ENCODE measurements at places on chromosomes 1 and 21. TPM values are rescaled to one million over a fixed set of nuclear protein-coding genes. Genes with fewer than 3 reads are reported as not detected.

DNA sequence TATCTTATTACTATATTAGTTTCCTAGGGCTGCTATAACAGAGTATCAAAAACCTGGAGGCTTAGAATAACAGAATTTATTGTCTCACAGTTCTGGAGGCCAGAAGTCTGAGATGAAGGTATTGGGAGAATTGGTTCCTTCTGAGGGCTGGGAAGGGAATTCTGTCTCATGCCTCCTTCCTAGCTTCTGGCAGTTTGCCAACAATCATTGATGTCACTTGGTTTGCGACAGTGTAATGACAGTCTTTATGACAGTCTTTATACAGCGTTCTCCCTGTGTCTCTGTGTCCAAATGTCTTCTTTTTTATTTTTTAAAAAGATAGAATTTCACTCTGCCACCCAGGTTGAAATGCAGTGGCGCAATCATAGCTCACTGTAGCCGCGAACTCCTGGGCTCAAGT lies 15.8 kb upstream of the CENPF start:
- no peak for DNase-seq

The ZMYND12 gene
- total RNA-seq = 0.36 TPM

- DNase-seq = no peak
Observed at GRCh38 chr1:15443281-15443680, 5.0 kb downstream of the CTRC start.

DNA sequence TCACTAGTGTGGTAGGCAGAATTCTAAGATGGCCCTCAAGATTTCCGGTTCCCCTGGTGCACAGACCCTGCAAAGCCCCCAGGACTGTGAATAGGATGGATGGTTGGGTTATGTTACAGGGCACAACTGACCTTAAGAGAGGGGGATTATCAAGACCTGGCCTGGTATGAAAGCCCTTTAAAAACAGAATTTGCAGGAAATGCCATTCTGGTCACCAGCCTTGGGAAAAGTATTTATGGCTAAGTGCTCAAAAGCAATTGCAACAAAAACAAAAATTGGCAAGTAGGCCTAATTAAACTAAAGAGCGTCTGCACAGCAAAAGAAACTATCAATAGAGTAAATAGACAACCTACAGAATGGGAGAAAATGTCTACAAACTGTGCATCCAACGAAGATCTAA lies 144.7 kb upstream of the EDN2 start:
- no peak for DNase-seq

The SLC2A5 gene
- total RNA-seq = 32.3 TPM

DNA sequence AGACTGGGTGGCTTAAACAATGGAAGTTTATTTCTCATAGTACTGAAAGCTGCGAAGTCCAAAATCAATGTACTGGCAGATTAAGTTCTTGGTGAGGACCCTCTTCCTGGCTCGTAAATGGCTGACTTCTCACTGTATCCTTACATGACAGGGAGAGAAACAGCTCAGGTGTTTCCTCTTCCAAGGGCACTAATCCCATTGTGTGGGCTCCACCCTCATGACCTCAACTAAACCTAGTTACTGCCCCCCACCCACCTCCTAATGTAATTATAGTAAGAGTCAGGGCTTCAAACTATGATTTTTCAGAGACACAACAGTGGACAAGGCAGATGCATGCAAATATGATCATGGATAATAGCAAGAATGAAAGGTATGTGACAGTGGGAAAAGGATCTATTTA lies 81.2 kb upstream of the HP1BP3 start:
- DNase-seq = no peak

DNA sequence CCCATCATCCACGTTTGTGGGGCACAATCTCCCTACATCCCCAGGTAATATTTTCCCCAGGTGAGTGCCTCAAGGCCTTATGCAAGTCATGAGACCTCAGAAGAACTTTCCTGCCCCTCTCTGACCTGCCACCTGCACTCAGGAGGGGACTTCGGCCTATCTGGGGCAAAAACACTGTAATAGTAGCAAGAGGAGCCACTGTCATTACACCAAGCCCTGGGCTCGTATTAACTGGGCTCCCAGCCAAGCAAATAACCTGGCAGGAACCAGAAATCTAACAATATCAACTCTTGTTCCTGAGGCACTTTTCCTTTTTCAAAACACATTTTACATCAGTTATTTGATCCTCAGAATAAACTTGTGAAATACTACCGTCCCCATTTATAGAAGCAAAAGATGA lies 30.9 kb downstream of the LAMB3 start:
- DNase-seq = no peak

DNA sequence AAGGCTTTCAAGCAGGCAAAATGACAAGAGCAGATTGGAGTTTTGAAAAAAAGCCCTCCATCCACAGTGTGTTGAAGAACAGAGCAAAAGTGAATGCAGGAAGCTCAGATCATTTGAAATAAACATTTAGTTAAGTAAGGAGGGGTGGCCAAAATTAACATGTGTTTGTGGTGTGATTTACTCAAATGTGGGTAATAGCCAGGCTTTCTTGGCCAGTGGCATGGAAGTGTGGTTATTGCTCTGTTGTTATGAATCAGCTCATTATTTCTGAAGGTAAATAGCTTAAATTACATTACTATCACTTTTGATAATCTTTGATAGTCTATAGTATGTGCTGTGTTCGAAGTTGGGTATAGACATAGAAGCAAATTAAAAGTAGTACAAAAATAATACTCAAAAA lies 485.9 kb downstream of the LMO4 start:
- no peak for DNase-seq

DNA sequence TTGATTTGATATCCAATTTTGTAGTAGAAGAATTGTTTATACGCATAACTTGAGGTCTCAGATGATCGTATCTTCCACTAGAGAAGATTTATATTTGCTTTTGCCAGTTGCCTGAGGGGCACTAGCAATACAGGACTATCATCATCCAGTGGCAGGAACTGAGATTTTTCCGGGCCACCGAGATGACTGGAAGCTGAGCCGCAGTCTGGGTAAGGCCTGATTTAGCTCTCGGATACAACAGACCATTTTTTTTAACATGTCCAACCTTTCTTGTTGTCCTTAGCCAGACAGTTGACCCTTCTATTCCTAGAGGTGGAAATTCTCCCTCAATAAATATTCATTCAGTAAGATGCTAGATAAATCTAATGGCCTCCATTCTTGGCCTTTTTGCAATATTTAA lies 25.4 kb upstream of the GUCA2B start:
- DNase-seq = no peak

DNA sequence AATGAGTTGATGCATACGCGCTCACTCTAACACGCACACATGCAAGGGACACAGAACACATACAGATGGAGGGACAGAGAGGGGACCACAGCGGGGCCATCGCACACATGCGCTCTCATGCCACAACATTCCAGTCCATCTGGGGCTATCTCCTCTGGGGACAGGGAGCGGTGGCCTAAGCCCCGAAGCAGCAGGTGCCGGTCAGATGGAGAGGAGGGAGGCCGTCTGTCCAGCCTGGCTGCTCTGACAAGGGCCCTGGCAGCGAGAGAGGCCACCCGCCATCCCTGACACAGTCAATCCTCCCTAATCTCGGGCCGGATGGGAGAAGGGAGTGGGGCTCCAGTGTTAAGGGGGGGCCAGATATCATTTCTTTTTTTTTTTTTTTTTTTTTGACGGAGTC lies 123.5 kb downstream of the KIAA0319L start:
- DNase-seq = no peak

- DNase-seq = no peak
Observed at GRCh38 chr1:226971765-226972164, 31.7 kb downstream of the COQ8A start.

The FAM3B gene
- not detected for total RNA-seq

The NTNG1 gene
- total RNA-seq = 1.4 TPM

GRCh38 chr1:203744075-203744972 lies 20.7 kb upstream of the LAX1 start:
- no peak for DNase-seq

The WNT4 gene
- not detected for total RNA-seq

The F11R gene
- total RNA-seq = 29.8 TPM
